Stimulated activated CD8-positive, alpha-beta memory T cell treated with anti-CD3 and anti-CD28 coated beads, Interleukin-2, amount 100 ng/mL, for 1 hour (primary cell): ENCODE measurements at places on chromosomes 2 and 18.

- DNase-seq: no peak
Observed at GRCh38 chr18:27142891-27143290, 42.2 kb downstream of the CHST9 start.

DNA sequence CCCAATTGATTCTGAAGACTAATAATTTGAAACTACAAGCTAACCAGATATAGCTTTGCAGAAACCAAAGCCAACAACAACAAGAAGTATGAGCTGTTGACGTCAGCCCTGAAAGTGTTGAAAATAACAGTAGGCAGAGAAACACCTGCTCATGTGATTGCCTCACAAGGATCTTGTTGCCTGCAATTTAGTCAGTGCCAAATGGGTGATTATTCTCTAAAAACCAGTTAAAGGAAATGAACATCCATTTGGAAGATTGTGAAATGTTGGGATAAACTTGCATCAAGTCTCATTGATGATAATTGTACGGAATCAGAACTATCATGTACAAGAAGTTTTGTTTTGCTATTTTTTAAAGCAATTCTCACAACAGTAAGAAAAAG is 2.8 kb downstream of the CYTIP start:
- no peak for DNase-seq

- no peak for DNase-seq
Observed at GRCh38 chr2:230520875-230521155, 104.8 kb downstream of the SP100 start.

DNA sequence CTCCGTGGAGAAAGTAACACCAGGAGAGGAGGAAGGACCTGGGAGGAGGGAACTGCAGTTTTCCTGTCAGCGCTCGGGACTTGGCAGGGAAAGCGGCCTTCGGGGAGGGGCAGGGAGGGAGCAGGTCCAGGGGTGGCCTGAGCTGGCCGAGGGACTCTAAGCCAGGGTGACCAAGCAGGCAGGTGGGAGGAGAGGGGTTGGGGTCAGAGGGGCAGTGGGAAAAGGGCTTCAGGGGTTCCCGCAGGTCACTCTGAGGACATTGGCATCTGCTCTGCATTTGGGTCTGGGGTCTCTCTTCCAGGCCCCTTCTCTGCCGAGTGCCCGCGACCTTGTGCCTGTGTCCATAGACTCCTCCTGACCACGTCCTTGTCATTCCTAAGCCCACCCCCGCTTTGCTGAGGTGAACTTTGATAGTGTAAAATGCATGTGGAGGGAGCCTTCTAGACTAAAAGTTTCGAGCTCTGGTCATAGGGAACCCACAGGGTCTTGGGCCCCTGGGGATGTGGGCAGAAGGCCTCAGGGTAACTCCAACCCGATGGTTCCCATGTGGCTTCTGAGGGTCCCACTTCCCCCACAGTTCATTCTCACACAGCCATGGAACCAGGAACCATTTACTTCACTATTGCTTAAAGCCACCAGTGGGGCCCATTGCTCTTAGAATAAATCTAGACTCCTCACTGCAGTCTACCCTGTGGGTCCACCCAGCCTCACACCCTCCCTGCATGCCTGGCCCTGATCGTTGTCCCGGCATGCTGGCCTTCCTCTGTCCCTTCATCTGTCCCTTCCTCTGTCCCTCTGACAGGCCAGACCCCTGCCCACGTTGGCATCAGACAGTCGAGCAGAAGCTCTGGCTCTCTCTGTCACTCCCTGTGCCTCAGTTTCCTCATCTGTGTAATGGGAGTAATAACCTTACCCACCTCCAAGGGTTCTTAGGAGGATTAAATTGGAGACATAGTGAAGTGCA is 229.2 kb downstream of the SEPTIN10 start:
- DNase-seq: no peak

DNA sequence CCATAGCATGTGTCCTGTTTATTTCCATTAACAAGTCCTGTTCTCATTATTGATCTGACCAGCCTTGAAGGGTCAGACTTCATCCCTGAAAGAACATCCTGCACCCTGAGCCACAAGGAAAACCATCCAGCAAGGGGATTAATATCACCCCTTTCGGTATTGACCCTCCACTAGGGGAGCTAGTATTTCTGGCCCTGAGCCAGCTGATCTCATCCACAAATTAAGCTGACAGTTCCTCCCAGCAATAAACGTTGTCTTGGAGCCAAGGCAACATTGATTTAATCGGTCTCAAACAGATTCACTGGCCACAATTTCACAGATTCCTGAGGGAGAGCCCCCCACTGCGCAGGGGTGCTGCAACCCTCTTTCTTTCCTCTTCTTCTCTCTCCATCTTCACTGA is 353.1 kb upstream of the FANCL start:
- DNase-seq: no peak

DNA sequence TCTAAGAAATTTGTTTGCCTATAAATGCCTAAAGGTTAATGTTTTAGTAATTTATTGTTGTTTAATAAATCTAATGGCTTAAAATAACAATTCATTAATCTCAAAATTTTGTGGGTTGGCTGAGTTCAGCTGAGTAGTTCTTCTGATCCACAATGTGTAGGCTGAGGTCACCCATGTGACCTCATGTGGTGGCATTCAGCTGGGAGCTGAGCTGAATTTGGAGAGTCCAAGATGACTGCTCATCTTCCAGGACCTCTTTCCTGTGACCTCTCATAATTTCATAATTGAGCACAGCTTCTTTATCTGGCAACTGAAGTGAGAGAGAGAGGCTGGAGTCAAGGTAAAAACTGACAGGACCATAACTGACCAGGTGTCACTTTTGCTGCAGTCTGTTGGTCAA is 132.4 kb downstream of the TXNL1 start:
- DNase-seq: no peak

DNA sequence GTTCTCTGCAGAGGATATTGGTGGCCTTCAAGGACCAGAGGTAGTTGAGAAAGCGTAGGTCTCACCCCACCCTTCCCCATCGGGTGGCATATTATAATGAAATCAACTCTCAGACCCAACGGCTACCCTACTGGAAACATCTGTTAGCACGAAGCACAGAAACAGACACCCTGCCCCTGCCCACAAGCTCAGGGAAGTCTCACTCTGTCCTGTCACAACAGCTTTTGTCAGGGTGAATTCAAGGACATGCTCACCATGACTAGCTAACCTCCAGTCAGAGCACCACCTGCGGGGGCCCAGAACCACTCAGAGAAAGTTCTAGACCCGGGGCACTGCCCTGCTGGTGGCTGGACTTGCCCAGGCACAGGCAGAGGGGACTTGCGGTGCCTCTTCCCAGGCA is 3.5 kb upstream of the B3GNT7 start:
- DNase-seq: no peak

- DNase-seq: no peak
Observed at GRCh38 chr2:153808679-153809078, 63.0 kb upstream of the GALNT13 start.

DNA sequence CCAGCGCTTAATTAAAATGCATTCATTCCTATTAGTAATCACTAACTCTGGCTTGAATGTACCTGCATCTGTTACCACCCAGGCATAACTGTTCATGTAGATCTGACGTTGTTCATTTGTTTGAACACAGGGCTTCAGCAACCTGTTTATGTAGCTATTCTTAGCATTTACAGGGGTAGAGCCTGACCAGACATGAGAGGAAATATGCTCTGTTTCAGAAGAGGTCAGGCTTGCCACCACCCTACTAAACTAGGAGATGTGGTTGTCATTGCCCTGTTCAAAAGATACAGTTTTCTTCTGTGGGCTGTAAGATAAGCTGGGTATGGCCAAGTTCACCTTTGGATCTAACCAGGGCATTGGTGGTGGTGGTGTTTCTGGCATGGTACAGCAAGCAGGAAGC is 8.8 kb downstream of the MGAT5 start:
- DNase-seq: no peak

GRCh38 chr2:44684559-44684958 is 256.9 kb upstream of the SIX3 start:
- no peak for DNase-seq

DNA sequence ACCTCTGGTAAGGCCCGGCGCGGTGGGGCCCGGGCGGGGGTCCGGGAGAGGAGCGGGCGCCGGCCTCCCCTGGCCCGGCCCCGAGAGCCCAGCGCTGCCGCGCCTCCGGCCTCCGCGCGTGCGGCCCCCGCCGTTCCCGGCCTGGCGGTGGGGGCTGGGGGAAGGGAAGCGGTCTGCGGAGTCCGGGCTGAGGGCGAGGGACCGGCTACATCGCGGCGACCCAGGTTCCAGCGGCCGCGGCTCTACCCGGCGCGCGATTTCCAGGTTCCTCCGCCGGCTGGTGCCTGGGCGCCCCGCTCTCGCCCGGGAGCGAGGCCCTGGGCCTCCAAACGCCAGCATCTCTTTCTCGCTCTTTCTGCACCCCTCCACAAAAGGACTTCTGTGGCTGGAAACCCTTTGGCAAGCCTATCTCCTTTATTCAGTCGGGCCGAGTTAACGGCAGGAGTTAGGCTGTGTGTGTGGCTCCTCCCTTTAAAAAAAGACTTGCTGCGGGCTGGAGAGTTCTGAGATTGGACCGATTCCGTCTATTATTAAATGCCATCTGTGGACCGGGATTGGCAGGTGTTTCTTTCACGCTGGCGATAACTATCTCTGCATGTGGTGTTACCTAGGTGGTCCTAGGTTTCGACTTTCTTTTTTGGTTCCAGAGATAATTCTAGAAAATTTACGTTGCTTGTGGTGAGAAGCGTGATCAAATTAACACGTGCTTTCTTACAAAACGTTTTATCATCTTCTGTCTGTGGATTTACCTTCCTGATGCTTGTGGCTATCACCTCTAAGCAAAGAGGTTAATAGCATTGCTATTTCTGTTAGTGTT is 592 bp downstream of the ME2 start:
- no peak for DNase-seq

DNA sequence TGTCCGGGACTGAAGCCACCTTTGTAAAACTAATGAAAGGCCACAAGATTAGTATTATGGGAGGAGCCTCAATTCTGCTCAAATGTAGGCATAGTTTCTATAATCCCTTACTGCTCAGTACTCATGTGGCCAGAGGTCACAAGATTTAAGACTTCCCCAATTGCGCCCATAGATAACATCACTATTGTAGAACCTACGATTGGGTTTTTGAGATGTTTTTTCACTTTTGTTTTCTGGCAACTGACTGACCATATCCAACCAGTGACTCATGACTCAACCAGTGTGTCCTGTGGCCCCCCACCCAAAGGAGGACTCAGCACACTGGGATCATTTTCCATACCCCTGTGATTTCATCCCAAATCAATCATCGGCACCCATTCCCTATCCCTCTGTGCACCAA is 15.2 kb upstream of the TSPYL6 start:
- no peak for DNase-seq

DNA sequence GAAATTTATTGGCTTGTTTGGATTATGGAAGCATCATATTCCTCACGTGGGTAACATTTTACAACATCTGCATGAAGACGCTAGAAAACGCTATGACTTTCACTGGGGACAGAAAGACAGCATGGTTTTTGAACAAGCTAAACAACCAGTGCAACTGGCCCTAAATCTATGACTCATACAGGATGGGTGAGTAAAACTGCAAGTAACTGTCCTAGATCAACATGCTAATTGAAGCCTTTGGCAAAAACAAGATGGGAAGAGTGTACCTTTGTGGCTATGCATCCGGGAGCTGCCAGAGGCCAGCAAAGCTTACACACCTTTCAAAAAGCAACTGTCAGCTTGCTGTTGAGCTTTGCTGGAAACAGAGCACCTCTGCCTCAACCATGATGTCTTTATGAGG is 1096.0 kb upstream of the DDX18 start:
- no peak for DNase-seq

- DNase-seq: no peak
Observed at GRCh38 chr2:94872088-94872618, 923 bp downstream of the TEKT4 start.

- DNase-seq: no peak
Observed at GRCh38 chr2:233470839-233471238, 95.7 kb downstream of the USP40 start.

DNA sequence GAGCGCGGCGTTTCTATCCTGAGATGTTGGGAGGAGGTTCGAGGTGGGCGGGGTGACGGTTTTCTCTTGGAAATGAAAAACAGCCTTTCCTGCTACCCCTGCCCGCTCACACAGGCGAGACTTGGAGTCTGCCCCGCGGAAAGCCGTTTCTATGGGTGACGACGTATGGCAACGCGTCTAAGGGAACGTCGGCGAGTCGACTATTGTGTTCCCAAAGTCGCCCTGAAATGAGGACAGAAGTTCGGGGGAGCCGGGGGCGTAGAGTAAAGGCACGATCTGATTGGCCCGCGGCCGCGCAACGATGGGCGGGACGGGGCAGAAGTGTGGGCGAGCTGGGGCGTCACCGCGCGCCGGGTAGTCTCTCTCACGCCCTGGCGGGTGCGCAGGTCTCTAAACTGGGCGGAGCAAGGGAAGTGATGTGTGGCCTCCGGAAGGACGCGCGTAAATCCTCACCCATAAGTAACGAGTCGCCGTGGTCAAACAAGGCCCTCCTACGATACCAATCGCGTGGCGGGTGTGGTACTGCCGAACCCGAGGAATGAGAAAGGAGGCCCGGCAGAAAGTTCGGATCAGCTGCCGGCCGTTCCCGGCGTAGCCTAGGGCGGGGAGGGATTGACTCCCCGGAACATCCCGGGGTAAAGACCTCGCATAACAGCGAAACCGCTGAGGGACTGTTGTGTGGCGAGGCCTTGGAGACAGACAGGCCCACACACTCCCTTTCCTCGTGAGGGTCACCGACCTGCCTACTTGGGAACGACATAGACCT is 89.6 kb downstream of the FAM161A start:
- DNase-seq: peak; percentile 94

DNA sequence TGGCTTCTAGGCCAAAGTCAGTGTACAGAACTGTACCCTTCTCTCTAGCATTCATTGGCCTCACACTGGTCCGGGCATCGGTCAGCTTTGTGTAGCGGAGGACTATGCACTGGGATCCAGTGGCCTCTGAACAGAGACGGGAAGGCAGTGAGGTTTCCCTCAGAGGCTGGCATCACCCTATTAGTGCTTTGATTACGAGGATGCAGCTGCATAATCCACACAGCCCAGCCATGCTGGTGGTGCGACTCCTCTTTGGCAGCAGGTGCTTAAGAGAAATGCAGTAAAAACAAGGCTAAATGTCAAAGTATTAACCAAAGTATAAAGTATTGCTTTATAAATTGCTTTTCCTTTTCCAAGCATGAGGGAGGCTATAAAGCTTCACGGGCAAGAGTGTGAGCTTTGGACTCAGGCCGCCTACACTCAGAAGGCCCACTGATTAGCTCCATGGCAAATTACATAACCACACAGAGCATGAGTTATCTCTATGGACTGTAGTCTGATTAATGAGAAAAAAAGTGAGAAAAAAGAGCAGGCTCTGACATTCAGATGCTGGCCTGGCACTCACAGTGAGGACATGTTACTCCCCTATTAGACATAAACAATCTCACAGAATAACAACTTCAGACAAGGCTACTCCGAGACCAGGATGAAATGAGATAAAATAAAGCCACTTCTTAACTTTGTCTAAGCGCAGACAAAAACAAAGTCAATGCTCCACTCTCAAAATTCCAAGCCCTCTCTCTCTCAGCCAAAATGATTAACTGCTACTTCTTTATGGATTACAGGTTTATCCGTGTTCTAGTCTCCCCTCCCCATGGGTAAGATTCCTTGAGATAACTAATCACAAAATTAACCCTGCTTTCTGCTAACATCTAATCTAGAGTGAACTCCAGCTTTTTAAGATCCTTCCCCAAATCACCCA is 6.4 kb upstream of the CRYGC start:
- DNase-seq: no peak

GRCh38 chr2:55228226-55228563 is 3.9 kb downstream of the CLHC1 start:
- DNase-seq: no peak

- no peak for DNase-seq
Observed at GRCh38 chr18:70398076-70398475, 109.2 kb downstream of the SOCS6 start.

GRCh38 chr2:177747384-177747783 is 325.2 kb downstream of the PDE11A start:
- no peak for DNase-seq
